ENCODE measurements at places on chromosomes 1 and 21.

DNA sequence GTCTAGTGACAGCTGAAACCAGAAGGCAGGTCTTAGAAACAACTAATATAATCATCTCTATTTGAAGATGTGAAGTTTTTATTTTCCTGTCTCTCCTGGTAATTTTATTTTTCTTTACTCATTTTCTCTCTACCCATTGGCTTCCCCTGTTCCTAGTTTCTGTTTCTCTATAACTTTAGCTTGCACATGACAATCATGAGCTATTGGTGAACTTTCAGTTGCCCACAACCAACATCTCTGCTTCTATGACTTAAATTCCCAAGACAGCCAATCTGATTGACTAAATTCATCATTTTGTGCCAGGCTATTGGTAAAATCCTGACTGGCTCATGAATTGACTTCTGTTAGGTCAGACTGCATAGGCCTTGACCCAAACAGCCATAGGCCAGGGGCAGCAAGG lies 13.7 kb upstream of the ACADM start:
- DNase-seq, result no peak

- DNase-seq, result no peak
Measured at GRCh38 chr1:2463396-2463795, 12.7 kb upstream of the PLCH2 start.

GRCh38 chr1:223665592-223666312 lies at the start of gene CAPN8:
CAPN8 (minus strand) TSS chr1:223665701; CDS start chr1:223665646, 55 bp downstream.
- peak; percentile 32 for DNase-seq

DNA sequence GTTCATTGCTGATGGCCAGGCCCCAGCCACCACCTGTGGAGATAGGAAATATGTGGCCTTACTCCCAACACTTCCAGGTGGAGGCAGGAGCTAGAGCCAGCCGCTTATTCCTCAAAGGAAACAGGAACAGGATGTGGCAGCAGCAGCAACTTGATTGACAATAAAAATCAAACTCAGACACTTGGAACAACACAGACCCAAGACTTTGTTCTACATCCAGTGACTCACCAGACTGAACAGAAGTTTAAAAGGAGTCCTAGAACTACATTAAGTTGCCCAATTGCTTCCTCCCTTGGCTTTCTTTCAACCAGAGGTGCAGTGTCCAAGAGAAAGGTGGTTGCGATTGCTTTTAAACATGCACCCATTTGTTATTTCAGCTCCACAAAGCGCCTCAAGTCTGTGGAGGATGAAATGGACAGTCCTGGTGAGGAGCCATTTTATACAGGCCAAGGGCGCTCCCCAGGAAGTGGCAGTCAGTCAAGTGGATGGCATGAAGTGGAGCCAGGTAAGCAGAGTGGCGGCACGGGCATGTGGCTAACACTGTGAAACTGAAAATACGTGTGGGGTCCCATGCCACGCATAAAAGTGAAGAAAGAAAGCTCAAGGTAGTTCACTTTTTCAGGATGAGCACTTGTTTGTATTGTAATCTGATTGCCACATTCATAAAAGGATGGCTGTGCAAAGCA lies 276.6 kb downstream of the NFIA start:
- no peak for DNase-seq

- DNase-seq, result no peak
Measured at GRCh38 chr1:156497078-156497742, 3.4 kb downstream of the MEF2D start.

DNA sequence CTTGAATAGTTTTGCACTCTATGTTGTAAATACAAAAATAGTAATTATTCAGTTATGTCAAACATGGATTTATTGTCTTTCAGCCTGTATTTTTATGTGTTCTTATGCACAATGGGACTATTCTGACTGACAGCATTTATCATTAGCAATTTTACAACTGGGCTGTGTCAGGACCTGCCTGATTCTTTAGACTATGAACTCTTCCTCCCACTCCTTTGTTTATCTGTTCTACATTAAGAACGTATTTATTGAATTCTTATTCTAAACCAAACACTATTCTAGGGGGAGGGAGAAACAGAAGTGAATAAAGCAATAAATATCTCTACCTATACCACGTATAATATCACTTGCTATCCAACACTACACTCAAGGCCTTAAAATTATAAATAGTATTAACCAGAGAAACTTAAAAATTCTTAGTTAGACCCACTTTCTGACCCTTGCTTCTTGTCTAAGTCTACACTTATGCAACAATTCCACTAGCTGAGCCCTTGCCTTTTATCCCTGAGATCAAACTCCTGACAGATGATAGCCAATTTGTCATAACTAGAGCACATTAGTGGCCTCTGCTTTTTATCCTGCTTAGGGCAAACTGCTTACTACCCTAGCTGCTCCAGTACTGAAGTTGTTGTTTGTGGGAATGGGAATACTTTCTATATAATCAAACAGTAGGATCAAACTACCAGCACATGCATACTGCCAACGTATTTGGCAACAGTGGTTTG lies 494.3 kb downstream of the BRINP3 start:
- DNase-seq, result no peak

DNA sequence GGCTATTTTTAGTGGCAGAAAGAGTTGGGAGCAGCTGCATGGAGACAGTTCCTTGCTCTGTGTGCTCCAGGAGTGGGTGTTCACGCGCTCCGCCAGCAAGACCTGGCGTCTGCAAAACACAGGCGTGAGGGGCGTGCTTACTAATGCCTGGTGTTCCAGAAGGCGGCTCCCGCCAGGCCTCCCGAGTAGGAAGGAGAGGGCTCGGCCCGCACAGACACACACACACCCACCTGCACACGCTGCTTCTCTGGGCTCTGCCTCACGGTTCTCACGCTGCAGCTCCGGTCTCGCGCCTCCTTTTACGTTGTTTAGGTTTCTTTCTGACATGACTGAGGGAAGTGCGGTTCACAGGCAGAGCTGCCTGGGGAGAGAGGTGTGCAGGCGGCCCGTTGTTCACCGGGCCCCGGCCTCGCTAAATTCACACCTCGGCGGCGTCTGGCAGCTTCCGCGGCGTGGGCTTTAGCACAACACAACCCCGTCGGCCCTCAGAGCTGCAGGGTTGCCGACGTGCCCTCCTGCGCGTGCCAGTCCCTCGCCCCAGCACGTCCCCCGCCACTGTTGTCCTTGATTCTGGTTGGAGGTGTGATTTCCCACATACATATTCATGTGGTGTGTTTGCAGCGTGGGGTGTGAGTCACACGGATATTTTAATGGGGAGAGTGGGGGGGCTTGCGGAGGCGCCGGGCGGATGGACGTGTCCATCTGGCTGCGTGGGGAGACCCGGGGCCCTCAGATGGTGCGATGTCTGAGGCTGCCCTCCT lies 77.0 kb downstream of the SKI start:
- DNase-seq, result no peak

DNA sequence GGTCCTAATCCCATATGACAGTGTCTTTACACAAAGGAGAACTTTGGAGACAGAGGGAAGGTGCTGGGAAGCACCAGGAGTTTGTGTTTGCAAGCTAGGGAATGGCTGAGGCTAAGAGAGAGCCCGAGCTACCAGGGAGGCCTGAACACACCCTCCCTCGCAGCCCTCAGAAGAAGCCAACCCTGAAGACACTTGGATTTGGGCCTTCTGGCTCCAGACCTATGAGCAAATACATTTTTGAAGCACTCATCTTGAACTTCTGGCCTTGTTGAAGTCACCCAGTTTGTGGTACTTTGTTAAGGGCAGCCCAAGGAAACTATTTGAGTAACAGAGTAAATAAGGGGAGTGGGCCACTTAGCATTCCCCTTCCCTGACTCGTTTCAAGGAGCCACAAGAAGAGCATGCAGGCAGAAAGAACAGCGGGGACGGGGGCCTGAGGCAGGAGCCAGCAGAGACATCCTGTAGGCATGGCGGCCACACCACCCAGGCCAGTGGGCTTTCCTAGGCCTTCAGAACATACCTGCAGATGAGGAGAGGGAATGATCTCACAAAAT lies 13.2 kb upstream of the QSOX1 start:
- no peak for DNase-seq
